ENCODE measurements at places on chromosomes 16 and 17.

GRCh38 chr16:86925067-86925791, 346.9 kb downstream of the FOXL1 start:
- no peak for DNase-seq

GRCh38 chr16:15705064-15705565, 55.1 kb downstream of the NDE1 start:
- DNase-seq, result no peak

- DNase-seq, result no peak
Observed at GRCh38 chr16:68328860-68329390, 18.1 kb downstream of the PRMT7 start.

GRCh38 chr16:47142486-47142820, 1.3 kb downstream of the NETO2 start:
- no peak for DNase-seq

DNA sequence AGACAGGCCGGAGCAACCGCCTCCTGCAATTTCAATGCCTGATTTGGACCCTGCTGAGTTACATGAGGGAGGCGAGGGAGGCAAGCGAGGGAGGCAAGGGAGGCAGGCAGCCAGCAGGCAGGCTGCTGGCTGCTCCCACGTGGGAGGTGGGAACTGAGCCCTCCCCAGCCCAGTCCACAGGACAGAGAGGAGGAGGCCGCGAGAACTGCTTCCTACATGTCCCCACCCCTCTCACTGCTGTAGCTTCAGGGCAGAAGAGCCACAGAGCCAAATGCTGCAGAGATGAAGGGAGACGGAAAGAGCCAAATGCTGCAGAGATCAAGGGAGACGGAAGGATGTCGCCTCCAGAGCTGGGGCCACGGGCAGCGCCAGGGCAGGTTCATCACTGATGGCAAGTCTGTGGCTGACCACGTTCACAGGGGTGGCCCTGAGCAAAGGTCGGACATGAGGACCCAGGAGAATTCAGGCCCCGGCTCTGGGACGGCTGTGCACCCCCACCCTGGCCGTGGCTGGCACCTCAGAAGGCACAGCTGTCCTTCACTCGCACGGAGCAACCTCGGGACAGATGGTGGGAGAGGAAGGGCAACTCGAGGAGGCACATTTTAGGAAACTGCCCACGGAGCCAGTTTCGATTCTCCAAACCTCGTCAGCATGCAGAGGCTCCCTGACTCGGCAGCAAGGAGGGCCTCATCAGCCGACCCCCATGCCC, 21.5 kb downstream of the RPH3AL start:
- DNase-seq, result no peak

DNA sequence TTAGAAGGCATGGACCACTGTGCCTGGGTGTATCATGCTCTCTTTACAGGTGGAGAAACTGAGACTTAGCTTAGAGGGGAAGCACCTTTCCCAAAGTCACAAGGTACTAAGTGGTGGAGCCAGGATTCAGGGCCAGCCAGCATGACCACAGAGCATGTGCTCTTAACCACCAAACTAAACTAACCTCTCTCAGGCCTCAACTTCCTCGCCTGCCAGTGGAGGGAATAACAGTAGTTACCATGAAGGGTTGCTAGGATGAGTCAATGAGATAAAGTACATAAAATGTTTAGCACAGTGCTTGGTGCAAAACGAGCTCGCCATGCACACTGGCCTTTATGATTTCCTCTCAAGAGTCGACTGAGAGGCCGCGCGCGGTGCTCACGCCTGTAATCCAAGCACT, 6.4 kb upstream of the MYO1C start:
- DNase-seq, result no peak

GRCh38 chr16:9706217-9706836, 475.9 kb downstream of the GRIN2A start:
- DNase-seq, result no peak

- no peak for DNase-seq
Observed at GRCh38 chr16:60989592-60989991, 1046.6 kb downstream of the CDH8 start.

DNA sequence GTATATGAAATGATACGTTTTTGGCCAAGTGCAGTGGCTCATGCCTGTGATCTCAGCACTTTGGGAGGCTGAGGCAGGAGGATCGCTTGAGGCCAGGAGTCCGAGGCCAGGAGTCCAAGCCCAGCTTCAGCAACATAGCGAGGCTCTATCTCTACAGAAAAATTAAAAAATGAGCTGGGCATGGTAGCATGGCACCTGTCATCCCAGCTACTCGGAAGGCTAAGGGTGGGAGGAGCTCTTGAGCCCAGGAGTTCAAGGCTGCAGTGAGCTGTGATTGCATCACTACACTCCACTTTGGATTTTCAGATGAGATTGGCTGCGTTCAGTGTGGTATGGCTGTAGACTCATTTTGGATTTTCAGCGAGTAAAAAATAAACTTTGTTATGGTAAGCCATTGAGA, 112.4 kb downstream of the DNAH3 start:
- DNase-seq, result no peak

DNA sequence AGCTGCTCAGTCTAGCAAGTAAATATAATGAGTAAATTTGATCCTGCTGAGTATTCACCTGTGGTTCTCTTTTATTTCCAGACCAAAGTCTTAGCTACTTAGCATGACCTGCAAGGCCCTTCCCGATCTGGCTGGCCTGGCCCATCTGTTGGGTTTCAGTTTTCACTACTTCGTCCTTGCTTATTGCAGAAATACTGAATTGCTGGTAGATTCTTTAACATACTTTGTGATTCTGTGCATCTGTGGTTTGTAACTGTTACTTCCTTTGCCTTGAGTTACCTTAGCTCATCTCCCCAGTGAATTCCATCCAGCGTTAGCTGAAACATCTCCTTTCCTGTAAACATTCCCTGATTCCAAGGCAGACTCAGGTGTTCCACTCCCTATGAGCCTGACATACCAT, 131.1 kb downstream of the PHKB start:
- DNase-seq, result no peak

- DNase-seq, result no peak
Observed at GRCh38 chr17:39605492-39606433, 2.0 kb downstream of the NEUROD2 start.

GRCh38 chr16:17329391-17329790, 141.4 kb downstream of the XYLT1 start:
- DNase-seq, result no peak

- DNase-seq, result no peak
Observed at GRCh38 chr17:8068736-8069586, 18.6 kb downstream of the ALOX12B start.

DNA sequence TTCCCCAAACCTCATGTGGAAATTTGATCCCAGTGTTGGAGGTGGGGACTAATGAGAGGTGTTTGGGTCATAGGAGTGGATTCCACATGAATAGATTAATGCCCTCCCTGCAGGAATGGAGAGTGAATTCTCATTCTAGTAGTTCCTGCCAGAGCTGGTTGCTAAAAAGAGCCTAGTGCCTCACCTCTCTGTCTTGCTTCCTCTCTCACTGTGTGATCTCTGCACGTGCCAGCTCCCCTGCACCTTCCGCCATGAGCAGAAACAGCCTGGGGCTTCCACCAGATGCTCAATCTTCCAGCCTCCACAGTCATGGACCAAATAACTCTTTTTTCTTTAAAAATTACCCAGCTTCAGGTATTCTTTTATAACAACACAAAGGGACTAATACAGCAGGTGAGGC, 72.9 kb upstream of the CLEC3A start:
- DNase-seq, result no peak

GRCh38 chr16:28549301-28549899, 4.3 kb upstream of the SGF29 start:
- DNase-seq, result no peak

GRCh38 chr17:19411631-19412030, 599 bp downstream of the RNF112 start:
- DNase-seq, result no peak

DNA sequence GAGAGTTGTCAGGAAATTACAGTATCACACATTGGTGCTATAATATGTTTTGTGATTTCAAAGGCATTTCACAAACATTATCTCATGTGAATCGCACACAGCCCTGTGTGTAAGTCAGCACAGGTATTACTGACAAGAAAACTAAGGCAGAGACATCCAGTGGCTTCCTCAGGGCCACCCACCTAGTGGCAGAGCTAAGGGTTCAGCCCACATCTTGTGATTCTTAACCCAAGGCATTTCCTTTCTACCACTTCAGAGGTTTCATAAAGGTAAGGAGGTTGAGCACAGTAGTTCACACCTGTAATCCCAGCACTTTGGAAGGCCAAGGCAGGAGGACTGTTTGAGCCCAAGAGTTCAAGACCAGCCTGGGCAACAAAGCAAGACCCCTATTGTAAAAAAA, 58.2 kb downstream of the STX8 start:
- DNase-seq, result no peak

- no peak for DNase-seq
Observed at GRCh38 chr17:77815127-77815905, 143.2 kb upstream of the TNRC6C start.

GRCh38 chr17:79838522-79839274, 542 bp downstream of the CBX4 start:
- peak; percentile 32 for DNase-seq

GRCh38 chr16:68665501-68665900, 20.4 kb downstream of the CDH3 start:
- DNase-seq, result no peak

GRCh38 chr16:86297866-86298757, 212.2 kb upstream of the FOXF1 start:
- DNase-seq, result no peak

GRCh38 chr17:50533185-50533584, 650 bp downstream of the EPN3 start:
- DNase-seq, result no peak

DNA sequence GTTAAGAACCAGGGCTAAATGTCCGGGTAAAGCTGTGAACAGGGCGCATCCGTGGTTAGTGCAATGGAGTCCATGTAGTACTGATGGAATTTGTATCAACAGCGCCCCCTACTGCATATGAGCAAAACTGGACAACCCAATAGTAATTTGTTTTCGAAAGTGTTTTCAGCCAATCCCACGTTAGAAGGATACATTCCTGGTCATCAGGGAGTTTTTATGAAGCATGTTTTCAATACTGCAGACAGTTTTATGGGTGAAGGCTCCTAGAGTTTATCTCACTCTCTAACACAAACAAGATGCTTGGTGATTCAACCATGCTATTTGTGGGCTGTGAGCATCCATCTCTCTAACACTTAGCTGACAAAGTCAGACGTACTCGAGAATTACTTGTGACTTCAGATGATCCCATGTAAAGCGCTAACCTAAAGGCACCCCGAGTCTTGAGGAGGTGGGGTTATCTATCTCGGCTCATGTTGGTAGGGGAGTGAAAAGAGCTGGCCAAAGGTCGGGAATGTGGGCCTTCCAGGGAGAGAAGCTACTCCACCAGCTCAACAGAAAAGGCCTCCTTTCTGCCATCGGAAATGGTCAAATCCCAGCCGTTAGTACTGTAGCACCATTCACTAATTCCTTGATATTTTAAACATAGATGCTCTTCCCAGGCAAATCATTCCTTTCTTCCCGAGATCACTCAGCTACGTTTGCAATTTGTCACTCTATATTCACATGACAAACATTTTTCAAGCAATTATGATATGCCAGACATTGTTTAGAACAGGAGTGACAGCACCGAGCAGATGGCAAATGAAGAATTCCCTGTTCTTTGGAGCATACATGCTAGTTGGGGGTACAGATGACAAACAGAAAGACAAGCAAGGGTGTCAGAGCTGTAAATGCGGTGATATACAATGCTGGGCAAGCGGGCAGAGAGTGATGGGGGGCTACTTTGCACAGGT, 46.9 kb upstream of the HNF1B start:
- DNase-seq, result peak; percentile 13

- DNase-seq, result no peak
Observed at GRCh38 chr17:10072086-10072485, 126.3 kb downstream of the GAS7 start.

- DNase-seq, result no peak
Observed at GRCh38 chr17:81061027-81061735, 26.2 kb downstream of the BAIAP2 start.

- no peak for DNase-seq
Observed at GRCh38 chr17:45320931-45321461, 4.2 kb upstream of the MAP3K14 start.

DNA sequence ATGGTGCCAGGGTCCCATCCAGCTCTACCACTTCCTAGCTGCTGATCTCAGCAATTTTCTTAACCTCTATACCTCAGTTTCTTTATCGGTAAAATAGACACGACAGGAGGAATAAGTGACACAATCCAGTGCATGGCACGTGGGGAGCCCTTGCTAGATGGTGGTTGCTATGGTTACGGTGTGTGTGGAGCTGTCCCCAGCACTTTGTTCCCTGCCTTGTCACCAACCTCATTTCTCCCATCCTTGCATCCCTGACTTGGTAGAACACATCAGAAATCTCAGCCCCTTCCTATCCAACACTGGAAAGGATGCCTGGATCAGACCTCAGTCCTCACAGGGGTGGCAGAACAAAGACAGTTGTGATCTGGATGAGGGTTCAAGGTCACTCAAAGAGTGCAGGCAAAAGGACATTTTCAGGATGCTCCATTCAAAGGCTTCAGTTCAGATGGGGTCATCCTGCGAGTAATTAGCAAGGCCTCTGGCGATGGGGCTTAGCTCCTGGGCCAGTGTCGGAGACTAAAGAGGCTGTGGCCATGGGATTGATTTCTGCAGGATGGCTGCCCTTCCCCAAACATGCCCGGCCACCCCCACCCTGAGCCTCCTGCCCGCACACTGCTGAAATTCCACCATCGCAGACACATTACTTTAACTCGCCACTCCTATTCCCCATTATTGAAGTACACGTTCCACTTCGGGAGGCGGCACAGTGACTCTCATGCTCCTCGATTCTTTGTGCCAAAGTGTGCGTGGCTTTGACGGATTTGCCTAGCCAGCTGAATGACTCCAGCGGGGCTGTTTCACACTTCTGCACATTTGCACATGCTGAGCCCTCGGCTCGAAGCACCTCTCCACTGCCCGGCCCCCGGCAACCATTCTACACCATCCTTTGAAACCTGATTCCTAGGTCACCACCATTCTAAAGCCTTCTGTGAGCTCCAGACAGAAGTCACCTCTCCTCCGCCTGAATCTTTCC, 40.3 kb downstream of the WNT3 start:
- DNase-seq, result no peak

- no peak for DNase-seq
Observed at GRCh38 chr17:21169496-21169895, 42.7 kb downstream of the DHRS7B start.

- no peak for DNase-seq
Observed at GRCh38 chr16:46996391-46996790, 22.9 kb upstream of the DNAJA2 start.

GRCh38 chr17:50028736-50029120, 27.2 kb upstream of the ITGA3 start:
- DNase-seq, result no peak

DNA sequence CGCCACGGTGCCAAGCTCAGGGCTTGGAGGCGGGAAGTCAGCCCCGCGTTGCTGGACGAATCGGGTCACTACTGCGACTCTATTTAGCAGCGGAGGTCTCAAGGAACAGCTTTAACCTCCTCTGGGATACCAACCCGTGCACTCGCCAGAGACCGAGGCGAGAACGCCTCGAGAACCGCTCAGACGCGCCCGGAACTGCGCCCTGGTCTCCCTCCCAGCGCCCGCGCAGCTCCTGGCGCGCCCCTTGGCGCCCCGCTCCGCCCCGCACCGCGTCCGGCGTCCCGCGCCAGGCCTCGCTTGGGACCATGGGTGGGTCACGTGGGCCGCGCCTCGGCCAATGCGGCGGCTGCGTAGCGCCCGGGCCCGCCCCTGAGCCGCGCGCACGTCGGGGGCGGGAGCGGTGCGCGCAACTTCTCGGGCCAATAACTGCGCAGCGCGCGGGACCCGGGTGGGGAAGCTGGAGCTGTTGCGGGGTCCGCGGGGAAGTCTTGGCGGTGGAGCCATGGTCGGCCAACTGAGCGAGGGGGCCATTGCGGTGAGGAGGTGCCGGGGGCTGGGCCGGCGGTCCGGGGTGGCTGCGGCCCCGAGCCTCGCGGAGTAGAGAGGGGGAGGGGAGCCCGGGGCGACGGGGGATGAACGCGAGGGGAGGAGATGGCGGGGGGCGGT, at the start of the genes RPA1 and SMYD4:
Gene RPA1 (plus strand): TSS at position 414 of the 666 bp plus-strand sequence. CDS start 89 bp downstream, at position 503.
Gene SMYD4 (minus strand): TSS at position 311 of the 666 bp plus-strand sequence. CDS start 1,908 bp downstream, outside the sequence.
- peak; percentile 83 for DNase-seq
